ENCODE measurements at places on chromosomes 4 and X.

- no peak for DNase-seq
These were observed 20.5 kb downstream of the DDIT4L start for GRCh38 chr4:100169491-100170485.

DNA sequence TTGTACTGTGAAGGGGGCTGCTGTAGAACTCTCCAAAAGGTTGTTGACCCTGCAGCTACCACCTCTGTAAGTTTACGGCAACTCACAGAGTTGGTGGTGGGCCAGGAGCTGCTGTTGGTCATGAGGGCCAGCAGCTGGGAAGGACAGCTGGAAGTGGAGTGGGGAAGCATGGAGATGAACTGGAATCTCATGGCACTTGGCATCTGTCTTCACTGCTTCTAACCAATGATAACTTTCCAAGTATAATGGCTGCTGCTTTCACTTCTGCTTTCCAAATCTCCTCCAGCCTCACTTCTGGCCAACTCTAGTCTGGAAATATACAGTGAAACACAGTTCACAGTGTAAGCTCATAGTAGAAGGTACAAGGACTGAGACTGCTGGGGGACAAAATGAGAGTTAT, 126.5 kb upstream of the INTU start:
- DNase-seq = no peak

DNA sequence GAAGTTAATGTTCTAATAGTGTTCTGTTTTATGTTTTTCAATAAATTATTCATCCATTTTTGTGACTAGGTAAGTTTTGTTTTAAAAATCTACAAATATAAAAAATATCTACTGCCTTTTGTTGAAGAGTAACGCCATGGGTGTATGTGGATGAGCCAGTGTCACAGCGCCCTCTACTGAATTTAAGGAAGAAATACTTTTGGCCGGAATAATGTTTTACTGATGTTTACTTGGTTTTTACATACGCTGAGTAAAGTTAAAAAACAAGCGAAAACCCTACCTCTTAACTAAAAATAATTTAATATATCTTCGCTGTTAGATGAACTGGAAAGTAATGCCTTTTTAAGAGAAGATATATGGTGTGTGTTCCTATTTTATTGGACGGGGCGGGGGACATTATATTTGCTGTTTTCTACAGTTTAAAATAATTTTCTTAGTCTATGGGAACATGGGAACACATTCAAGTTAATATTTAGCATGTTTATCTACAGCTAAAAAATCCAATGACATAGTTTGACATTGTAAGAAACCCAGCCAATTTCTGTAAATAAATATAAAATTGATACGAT, 86.1 kb downstream of the CPE start:
- DNase-seq = no peak

GRCh38 chr4:168674077-168674747, 177.4 kb downstream of the PALLD start:
- DNase-seq = no peak

GRCh38 chr4:84708406-84709135, 125.6 kb downstream of the CDS1 start:
- DNase-seq = no peak

DNA sequence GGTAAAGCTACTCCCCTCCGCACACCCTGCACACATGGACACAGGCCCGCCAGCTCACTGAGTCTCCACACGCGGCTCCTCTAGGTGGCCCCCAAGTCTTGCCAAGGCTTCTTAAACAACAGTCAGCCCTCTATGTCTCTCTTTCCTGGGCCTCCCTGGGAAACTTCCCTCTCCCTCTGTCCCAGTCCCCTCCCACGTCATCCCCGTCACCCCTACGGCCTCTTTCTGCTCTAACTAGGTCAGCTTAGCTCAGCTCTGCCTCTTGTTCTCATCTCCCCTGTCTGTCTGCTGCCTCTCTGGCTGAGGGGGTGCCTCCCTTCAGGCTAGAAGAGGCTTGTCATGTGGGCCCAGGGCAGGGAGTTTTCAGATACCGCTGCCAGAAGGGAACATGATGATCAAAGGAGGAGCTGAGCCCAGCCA, 38.8 kb downstream of the SEPTIN6 start:
- peak; percentile 78 for DNase-seq

GRCh38 chrX:88170553-88170952, 576.5 kb upstream of the CPXCR1 start:
- DNase-seq = no peak

DNA sequence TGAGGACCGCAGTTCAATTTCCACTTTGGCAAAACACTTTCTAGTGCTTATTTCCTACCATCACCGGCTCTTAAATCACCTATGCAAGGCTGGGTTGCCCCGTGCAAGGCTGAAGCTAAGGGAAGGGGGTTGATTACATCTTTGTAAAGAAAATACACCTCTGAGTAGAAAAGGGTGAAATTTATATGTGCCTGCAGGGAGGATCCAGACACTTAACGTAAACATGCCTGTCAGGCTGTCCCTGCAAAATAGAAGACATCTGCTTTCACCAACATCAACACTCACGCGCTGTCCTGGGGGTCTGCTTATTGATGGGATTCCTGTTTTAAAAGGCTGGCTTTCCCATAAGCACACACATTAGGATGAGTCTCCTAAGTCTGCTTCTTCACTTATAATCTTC, 92.0 kb downstream of the PRKX start:
- DNase-seq = no peak
